ENCODE measurements at places on chromosomes 13 and 19.

GRCh38 chr13:45063261-45063860 is 56.9 kb upstream of the GTF2F2 start:
- DNase-seq: no peak

- DNase-seq: no peak
Measured at GRCh38 chr13:25064396-25064795, 31.5 kb upstream of the PABPC3 start.

DNA sequence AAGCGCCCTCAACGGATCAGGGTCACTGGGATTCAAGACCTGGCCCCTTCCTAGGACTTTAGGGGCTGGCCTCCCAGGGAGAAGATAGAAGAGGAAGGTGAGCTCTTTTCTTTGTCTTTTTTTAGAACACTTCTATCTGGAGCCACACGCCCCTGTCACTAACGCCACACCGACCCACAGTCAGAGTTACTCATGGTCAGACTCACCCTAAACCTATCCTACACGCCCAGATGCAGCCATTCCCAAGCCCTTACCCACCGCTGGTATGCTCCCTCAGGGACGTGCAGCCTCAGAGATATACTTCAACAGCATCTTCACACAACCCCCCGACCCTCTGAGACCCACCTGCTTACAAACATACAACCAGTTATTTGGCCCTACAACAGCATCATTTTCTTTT is 29.9 kb upstream of the MUC16 start:
- DNase-seq: no peak

GRCh38 chr13:105007166-105007808 is 1528.2 kb downstream of the EFNB2 start:
- DNase-seq: no peak

All from G401 (cell line).